Activated CD8-positive, alpha-beta memory T cell treated with anti-CD3 and anti-CD28 coated beads, Interleukin-2, amount 10 ng/mL, durations not matched to agents 7 days and 5 days (primary cell): ENCODE measurements at places on chromosomes 5 and 9. TPM values are rescaled to one million over a fixed set of nuclear protein-coding genes. Genes with fewer than 3 reads are reported as not detected.
A peak's percentile ranks its signal among the peaks of the same experiment; 100 is the strongest.

The ADAMTS13 gene
- total RNA-seq: 2.7 TPM

The TLE1 gene
- 0.41 TPM for total RNA-seq

The ZNF883 gene
- total RNA-seq: 0.44 TPM

The OLFM1 gene
- not detected for total RNA-seq

The LCN15 gene
- total RNA-seq: not detected

The CLIC3 gene
- total RNA-seq: 7.8 TPM

- no peak overlapping the region for H3K4me3 ChIP-seq
- no peaks in the 10 kb centered on the region for H3K27me3 ChIP-seq
- H3K36me3 ChIP-seq: no peaks in the 10 kb centered on the region
- no peaks in the 10 kb centered on the region for H3K4me1 ChIP-seq
Observed at GRCh38 chr9:106947106-106947900, 84.3 kb downstream of the ZNF462 start.

DNA sequence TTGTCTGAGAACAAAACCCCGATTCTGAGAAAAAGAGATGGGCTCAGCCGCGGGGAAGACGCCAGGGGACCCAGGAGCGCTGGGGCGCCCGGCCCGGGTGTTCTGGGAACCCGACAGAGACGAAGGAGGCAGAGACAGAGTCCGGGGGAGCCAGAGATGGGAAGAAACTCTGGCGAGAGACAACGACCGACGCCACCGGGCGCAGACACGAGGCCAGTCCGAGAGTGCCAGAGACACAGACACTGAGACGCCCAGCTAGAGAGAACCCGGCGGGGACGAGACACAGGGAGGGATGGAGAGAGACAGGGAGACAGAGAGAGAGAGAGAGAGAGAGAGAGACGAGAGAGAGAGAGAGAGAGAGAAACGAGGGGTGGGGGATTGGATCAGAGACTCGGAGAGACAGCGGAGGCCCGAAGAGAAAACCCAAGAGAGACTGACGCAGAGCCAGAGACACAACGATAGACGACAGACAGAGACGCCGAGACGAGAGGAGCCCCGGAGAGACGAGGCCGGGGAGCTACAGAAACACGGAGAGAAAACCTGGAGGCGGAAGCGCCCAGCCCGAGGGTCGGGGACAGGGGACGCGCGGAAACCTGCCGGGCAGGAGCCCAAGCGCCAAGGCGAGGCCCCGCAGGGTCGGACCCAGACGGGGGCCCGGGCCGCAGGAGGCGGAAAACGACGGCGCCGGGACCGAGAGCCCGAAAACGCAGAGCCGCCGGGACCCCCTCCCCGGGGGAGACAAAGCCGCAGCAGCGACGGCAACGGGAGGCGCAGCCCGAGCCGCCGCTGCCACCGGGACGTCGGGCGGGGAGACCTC lies 3.3 kb downstream of the NR5A1 start:
- H3K4me3 ChIP-seq: no peak overlapping the region
- peaks cover 27% of the 10 kb centered on the region for H3K27me3 ChIP-seq
- peaks cover 4% of the 10 kb centered on the region for H3K36me3 ChIP-seq

- DNase-seq: peak; percentile 26
- peak overlapping the region; percentile 4 for H3K4me3 ChIP-seq
- peaks cover 74% of the 10 kb centered on the region for H3K4me1 ChIP-seq
- H3K27ac ChIP-seq: peak overlapping the region; percentile 67
- H3K36me3 ChIP-seq: peaks cover 45% of the 10 kb centered on the region
Observed at GRCh38 chr5:140553657-140554056, 3.6 kb downstream of the SRA1 start.

GRCh38 chr9:131986576-131986975 lies 93.1 kb downstream of the MED27 start:
- H3K27ac ChIP-seq: no peak overlapping the region
- no peak overlapping the region for H3K4me3 ChIP-seq
- DNase-seq: no peak
- no peaks in the 10 kb centered on the region for H3K27me3 ChIP-seq
- H3K36me3 ChIP-seq: no peaks in the 10 kb centered on the region
- H3K4me1 ChIP-seq: no peaks in the 10 kb centered on the region

- H3K27ac ChIP-seq: no peak overlapping the region
- no peaks in the 10 kb centered on the region for H3K4me1 ChIP-seq
- H3K36me3 ChIP-seq: peaks cover 34% of the 10 kb centered on the region
Observed at GRCh38 chr5:153998010-153998409, 40.7 kb downstream of the FAM114A2 start.

DNA sequence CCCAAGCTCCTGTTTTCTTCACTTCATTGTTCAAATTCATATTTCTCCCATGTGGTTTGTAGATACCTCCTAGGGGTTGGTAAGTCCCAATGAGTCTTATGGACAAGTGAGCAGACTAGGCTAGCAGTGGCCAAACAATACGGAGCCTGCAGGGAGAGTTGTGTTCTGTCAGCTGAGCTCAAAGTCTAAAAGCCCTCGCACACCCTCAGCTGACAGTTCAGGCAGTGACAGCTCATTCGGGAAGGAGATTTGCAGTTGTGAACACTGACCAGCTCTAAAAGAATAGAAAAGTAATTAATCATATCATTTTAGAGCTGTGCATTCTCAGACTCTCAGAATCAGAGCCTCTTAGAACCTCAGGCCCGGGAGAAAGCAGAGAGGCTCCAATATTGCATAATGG lies 95.1 kb downstream of the SH3TC2 start:
- H3K4me3 ChIP-seq: no peak overlapping the region
- peaks cover 7% of the 10 kb centered on the region for H3K4me1 ChIP-seq
- peaks cover 5% of the 10 kb centered on the region for H3K27me3 ChIP-seq
- H3K36me3 ChIP-seq: peaks cover 2% of the 10 kb centered on the region
- DNase-seq: no peak
- H3K27ac ChIP-seq: no peak overlapping the region

GRCh38 chr9:38022203-38022895 lies 46.7 kb downstream of the SHB start:
- H3K4me1 ChIP-seq: no peaks in the 10 kb centered on the region
- H3K4me3 ChIP-seq: no peak overlapping the region
- no peak for DNase-seq
- no peaks in the 10 kb centered on the region for H3K36me3 ChIP-seq

- H3K27me3 ChIP-seq: no peaks in the 10 kb centered on the region
- no peak for DNase-seq
- H3K4me3 ChIP-seq: no peak overlapping the region
- H3K4me1 ChIP-seq: no peaks in the 10 kb centered on the region
- no peak overlapping the region for H3K27ac ChIP-seq
- H3K36me3 ChIP-seq: no peaks in the 10 kb centered on the region
Observed at GRCh38 chr5:18546591-18546990, 912.3 kb downstream of the TAF11L14 start.

- no peak overlapping the region for H3K4me3 ChIP-seq
- no peak overlapping the region for H3K27ac ChIP-seq
- no peak for DNase-seq
- no peaks in the 10 kb centered on the region for H3K4me1 ChIP-seq
Observed at GRCh38 chr5:2913281-2913680, 161.8 kb upstream of the IRX2 start.

DNA sequence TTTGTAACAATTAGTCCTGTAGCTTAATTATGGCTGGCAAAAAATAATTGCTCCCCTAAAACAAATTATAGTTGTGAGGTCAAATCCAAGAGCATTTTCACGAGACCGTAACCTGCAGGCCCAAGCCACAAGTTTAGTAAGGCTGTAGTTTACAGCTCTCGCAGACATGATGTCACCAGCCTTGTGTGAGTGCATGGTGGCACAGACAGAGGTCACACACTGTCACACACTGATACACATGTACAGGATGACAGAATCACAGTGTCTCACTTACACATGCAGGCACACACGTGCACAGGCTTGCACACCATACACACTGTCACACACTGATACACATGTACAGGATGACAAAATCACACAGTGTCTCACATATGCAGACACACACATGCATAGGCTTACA lies 518.8 kb downstream of the IRX1 start:
- H3K4me3 ChIP-seq: no peak overlapping the region
- H3K27ac ChIP-seq: no peak overlapping the region
- H3K36me3 ChIP-seq: no peaks in the 10 kb centered on the region
- H3K4me1 ChIP-seq: no peaks in the 10 kb centered on the region
- no peak for DNase-seq

DNA sequence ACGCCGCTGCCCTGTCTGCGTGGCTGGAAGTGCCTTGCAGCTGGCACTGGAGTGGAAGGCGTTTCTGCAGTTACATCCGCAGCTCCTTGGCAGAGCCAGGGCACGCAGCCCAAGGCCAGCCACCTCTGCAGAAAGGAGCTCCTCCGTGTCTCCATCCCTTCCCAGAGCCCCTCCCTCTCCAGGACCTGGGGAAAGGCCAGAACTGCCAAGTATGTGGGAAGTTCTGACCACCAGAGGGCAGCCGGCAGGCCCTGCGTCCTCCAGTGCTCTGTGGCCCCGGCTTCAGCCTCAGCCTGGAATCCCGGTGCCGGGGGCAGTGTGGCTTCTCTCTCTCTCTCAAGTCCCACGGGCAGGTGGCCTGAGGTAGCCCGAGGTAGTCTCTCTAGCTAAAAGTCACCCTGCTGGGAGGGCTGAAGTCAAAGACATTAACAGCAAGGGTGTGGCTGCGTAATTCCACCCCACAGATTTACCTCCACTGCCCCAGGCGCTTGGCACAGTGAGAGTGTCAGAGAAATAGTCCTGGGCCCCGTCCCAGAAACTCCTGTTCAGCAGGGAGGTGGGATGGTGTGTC lies 101.7 kb upstream of the FCN2 start:
- H3K36me3 ChIP-seq: no peaks in the 10 kb centered on the region
- no peak for DNase-seq
- H3K27ac ChIP-seq: no peak overlapping the region
- no peaks in the 10 kb centered on the region for H3K4me1 ChIP-seq
- H3K27me3 ChIP-seq: no peaks in the 10 kb centered on the region

DNA sequence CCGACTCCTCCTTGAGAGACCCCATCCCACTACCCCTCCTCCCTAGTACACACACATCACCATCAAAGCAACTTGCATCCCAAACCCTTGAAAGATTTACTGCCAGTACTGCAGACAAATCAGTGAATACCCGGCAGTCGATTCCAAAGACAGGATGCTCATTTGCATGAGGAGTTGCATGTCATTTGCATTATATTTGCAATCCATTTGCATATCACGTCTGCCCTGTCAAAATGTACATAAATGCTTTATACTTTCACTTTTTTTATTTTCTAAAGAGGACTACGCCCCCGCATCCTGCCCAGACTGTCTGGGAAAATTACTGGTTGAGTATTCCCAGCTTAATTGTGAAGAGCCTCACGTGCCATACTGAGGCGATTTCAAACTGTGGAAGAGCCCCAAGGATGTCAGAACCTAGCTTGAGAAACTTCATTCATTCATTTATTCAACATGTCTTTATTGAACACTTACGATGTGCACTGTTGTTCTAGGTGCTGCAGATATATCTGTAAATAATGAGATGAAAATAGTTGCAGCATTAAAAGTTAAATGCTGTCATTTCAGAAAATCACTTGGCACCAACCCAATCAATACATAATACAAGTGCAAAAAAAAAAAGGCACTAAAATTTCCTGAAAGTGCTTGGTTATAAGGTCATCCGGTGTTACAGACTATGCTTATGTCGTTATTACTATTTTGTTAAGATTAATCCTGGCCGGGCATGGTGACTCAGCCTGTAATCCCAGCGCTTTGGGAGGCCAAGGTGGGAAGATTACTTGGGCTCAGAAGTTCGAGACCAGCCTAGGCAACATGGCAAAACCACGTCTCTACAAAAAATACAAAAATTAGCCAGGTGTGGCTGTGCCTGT lies 17.2 kb upstream of the SIL1 start:
- H3K27ac ChIP-seq: no peak overlapping the region
- DNase-seq: no peak
- no peak overlapping the region for H3K4me3 ChIP-seq
- peaks cover 2% of the 10 kb centered on the region for H3K36me3 ChIP-seq
- H3K4me1 ChIP-seq: no peaks in the 10 kb centered on the region

DNA sequence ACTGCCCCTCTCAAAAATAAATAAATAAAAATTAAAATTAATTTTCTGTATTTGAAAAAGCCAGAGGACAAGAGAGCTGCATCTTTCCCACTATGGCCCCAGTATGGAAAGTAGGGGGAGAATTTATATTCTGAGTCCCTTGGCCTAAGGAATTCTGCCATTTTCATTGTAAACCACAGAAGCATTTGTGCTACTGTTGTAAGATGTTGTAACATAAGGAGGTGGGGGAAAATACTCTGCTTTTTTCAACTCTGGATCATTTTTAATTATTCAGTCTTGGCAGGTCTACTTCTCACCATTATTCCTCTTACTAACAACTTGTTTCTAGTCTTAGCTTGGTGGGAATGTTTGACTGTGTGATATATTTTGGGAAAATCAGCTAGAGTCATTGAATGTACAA lies 52.3 kb upstream of the APC start:
- no peak overlapping the region for H3K4me3 ChIP-seq
- H3K27ac ChIP-seq: no peak overlapping the region
- DNase-seq: no peak
- no peaks in the 10 kb centered on the region for H3K36me3 ChIP-seq
- H3K27me3 ChIP-seq: peaks cover 37% of the 10 kb centered on the region
- H3K4me1 ChIP-seq: peaks cover 1% of the 10 kb centered on the region

- DNase-seq: no peak
- H3K4me3 ChIP-seq: no peak overlapping the region
- H3K36me3 ChIP-seq: no peaks in the 10 kb centered on the region
- no peaks in the 10 kb centered on the region for H3K27me3 ChIP-seq
- H3K27ac ChIP-seq: no peak overlapping the region
Observed at GRCh38 chr5:26889815-26890214, 148.6 kb downstream of the CDH9 start.

DNA sequence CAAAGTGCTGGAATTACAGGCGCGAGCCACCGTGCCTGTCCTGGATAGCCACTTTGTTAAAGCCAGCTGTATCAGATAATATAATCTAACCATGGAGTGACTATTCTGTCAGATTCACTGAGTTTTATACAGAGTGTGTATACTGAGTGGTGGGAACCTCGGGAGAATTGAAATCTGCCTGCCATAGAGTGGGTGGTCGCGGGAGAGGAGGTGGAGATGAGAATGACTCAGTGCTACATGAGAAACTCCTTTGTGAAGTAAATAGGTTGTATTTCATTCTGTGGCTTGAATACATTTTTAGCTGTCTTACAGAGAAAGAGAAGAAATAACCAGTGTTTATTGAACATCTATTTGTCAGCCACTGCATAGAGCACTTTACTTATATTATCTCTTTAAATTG lies 26.4 kb downstream of the ATP6V0E1 start:
- H3K4me1 ChIP-seq: peaks cover 13% of the 10 kb centered on the region
- H3K27me3 ChIP-seq: no peaks in the 10 kb centered on the region
- no peak for DNase-seq
- H3K4me3 ChIP-seq: no peak overlapping the region

GRCh38 chr5:115460472-115460871 lies 84.1 kb downstream of the FEM1C start:
- no peaks in the 10 kb centered on the region for H3K4me1 ChIP-seq
- peak; percentile 43 for DNase-seq
- H3K4me3 ChIP-seq: no peak overlapping the region

- no peaks in the 10 kb centered on the region for H3K27me3 ChIP-seq
- DNase-seq: no peak
- H3K4me1 ChIP-seq: no peaks in the 10 kb centered on the region
- H3K36me3 ChIP-seq: no peaks in the 10 kb centered on the region
- no peak overlapping the region for H3K27ac ChIP-seq
Observed at GRCh38 chr9:28024676-28025075, 451.4 kb upstream of the C9orf72 start.

- H3K27me3 ChIP-seq: peaks cover 18% of the 10 kb centered on the region
- H3K36me3 ChIP-seq: no peaks in the 10 kb centered on the region
- no peaks in the 10 kb centered on the region for H3K4me1 ChIP-seq
- no peak for DNase-seq
Observed at GRCh38 chr9:124618476-124618875, 111.3 kb upstream of the NR5A1 start.

- peaks cover 5% of the 10 kb centered on the region for H3K36me3 ChIP-seq
- peaks cover 52% of the 10 kb centered on the region for H3K27me3 ChIP-seq
- no peak for DNase-seq
- no peak overlapping the region for H3K4me3 ChIP-seq
- no peak overlapping the region for H3K27ac ChIP-seq
Observed at GRCh38 chr5:124650951-124651662, 95.3 kb downstream of the ZNF608 start.
